ENCODE measurements at places on chromosomes 3 and 15.

GRCh38 chr3:73874606-73875369 is 250.0 kb upstream of the PDZRN3 start:
- DNase-seq = no peak

GRCh38 chr3:71090207-71090606 is 493.3 kb downstream of the FOXP1 start:
- DNase-seq = no peak

DNA sequence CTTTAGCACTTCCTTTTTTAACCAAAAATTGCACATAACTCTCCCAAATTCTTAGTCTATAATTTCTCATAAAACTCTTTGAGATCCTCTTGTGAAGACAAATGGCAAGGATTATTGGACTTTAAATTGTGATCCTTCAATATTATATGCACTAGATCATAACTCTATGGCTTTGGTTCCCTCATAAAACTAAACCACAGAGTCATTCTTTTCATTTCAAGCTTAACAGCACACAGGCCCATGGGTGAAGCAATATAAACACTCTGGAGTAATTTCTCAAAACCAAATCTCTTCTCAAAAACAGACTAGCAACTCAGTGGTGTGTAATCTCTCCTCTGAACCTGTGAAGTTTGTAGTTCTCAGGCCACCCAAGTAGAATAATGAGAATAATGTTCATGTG is 171.0 kb upstream of the NECTIN3 start:
- DNase-seq = no peak

DNA sequence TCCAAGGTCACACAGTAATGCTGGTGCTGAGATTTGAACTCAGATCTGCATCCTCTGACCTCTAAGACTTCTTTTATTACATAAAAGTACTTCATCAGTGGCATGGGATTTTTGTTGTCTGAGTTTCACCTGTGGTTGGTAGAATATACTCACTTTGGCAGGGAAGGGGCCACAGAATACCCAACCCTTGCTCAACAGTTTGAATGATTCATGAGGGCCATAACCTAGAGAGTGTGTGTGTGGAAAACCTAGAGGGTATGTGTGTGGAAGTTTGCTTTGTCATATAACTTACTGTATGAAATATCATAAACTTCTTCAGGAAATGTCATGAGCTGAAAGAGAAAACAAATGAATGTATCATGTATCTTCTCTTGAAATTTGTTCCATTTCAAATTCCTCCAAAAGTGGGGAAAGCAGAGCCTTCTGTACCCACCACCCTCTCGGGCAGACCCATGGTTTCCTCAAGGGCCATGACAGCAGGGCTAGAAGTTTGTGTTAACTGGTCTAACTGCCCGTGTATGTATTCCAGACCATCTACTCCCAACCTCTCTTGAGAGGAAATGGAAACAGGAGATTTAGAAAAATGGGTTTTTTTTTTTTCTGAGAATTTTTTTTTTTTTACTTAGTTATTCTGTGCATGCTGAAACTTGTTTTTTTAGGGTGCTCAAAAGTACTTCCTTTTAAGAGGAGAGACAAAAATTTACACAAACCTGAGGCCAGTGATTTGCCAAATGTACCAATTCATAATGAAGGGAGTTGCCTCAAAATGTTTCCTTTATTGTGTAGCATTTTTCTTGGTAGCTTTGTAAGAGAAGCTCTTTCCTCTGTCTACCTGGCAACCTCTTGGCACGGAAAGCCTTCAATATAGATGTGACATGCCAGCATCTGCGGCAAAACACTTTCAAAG is 127.0 kb downstream of the TPRG1 start:
- no peak for DNase-seq

DNA sequence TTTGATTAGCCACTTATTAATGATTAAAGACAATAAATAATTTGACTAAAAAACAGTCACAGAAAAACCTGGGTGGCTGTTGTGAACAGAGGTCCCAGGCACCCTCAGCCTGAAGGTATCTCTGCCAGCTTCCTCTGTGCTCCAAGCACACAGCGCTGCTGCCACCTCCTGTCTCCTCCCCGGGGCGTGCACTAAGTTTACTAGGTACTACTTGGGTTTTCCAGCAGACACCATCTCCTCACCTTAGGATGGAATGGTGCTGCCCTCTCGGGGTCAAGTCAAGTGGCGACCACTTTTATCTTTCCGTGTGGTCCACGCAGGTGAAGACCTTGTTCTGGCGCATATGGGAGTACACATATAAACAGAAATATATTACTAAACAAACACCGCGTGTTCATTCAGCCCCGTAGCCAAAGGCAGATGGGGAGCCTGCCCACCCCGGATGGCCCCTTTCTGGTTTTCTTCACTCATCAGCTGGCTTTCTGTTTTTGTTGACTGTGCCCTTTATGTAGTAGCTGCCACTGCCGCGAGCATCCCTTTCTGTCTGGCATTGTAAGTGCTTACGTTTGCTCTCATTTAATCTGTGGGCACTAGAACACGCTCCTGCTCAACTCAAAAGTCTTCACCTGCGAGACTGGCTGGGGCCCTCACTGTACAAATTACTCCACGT is 128.0 kb downstream of the LRIG1 start:
- no peak for DNase-seq

- no peak for DNase-seq
These were observed 121.3 kb upstream of the SOX14 start for GRCh38 chr3:137642831-137643230.

DNA sequence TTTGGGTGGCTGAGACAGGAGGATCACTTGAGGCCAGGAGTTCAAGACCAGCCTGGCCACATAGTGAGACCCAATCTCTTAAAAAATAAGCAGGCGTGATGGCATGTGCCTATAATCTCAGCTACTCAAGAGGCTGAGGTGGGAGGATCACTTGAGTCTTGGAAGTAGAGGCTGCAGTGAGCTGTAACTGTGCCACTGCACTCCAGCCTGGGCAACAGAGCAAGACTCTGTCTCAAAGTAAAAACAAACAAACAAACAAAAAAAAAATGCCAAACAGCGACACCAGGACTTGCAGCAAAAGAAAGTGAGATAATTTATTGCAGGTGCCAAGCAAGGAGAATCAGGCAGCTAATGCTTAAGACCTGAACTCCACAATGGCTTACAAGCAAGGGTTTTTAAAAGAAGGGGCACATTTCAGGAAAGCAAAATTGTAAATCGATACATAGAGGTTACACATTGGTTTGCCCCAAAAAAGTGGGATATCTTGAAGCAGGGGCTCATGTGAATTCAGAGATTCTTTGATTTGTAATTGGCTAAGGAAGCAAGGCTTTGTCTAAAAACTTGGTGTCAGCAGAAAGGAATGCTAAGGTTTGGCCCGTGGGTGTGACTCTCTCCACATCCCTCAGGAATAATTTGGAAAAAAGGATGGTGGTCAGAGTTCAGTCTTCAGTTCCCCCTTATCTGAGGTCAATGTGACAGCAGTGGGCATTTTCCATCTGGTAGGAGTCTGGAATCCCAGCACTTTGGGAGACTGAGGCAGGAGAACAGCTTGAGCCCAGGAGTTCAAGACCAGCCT is 5.2 kb upstream of the MPI start:
- no peak for DNase-seq

- no peak for DNase-seq
These were observed 34.9 kb downstream of the PIK3CB start for GRCh38 chr3:138799822-138800221.

- DNase-seq = no peak
These were observed 18.0 kb upstream of the NEO1 start for GRCh38 chr15:73034221-73034620.

GRCh38 chr3:14016900-14017475 is 107.7 kb downstream of the CHCHD4 start:
- no peak for DNase-seq

DNA sequence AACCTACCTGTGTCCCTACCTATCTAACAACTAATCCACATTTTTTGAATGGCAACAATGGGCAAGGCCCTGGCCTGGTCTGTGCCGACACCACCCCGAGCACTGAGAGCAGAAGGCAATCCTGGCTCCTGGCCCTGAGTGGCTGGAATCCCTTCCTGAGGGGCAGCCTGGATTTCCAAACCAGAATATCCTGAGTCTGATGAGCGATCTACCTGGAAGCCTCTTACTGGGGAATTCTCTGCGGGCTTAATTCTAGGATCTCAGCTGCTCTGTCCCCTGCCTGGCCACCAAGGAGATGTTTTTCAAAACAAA is 22.1 kb downstream of the ATP2B2 start:
- no peak for DNase-seq

DNA sequence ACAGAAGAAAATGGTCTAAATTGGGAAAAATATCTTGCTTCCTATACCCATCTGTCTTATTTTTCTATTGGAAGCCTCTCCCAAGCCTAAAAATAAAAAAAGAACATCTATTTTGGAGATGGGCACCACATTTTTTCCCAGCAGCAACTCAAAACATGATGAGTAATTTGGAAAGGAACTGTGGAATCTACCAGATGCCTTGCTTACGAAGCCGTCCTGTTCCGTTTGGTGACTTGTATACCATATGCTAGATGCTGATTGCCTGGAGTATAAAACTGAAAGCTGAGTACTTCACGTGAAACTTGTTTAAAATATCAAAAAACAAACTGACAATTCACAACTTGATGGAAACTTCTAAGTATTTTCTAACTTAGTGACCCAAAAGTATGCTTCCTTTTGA is 491.0 kb downstream of the ROBO2 start:
- DNase-seq = no peak

DNA sequence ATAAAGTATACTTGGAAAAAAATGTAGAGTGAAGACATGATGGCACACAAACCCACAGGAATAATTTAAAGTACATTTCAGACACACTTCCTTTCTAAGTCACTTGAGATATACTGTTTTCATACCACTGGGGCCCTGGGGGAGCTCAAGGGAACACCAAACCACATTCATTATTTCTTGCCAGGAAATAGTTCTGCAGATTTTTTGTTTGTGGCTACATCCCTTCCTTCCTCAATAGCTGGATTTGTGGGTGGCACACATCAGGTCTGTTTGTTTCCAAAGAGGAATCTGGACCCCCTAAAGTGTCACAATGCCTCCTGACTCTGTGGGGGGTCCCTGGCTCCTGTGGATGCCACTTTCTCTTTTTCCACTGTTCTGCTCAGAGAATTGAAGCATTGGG is 153.5 kb upstream of the COL8A1 start:
- DNase-seq = no peak

GRCh38 chr3:36741285-36741684 is 23.1 kb downstream of the DCLK3 start:
- no peak for DNase-seq

Data from hematopoietic multipotent progenitor cell treated with erythropoietin and hydrocortisone succinate and interleukin-3 and kit ligand, for 8 days (in vitro differentiated cells).